Thymus (tissue), 14 donors: ENCODE measurements at places on chromosomes 5 and 9.

DNA sequence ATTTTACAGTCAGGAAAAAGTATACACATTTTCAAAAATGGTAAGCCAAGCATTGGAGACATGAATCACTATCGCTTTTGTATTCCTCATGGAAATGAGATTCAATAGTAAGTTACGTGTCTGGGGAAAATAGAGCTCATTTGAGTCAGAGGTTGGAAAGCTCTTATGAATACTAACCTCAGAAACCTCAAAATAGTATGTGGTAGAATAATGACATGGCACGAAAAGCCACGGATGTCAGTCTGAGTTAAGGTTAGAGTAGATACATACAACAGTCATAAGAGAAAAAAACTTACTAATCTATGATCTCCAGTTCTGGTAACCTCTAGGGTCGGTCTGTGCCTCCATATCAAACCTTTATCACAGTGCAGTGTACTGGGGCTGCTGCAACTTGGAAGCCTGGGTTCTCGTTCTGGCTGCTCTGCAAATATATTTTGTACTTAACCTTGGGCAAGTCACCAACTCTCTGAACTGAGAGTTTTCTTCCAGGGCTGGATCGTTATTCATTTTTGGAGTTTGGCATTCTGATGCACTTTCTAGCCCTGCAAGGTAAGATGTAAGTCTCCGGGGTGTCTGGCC lies 31.8 kb downstream of the MAP1B start:
- DNase-seq = no peak

GRCh38 chr9:11893331-11893730 lies 799.9 kb upstream of the TYRP1 start:
- DNase-seq = no peak

GRCh38 chr5:4206127-4206526 lies 610.5 kb downstream of the IRX1 start:
- no peak for DNase-seq

GRCh38 chr5:164233791-164234190 lies 728.4 kb downstream of the MAT2B start:
- DNase-seq = no peak

- no peak for DNase-seq
Measured at GRCh38 chr5:31530541-31531265, 1.2 kb downstream of the DROSHA start.

- DNase-seq = no peak
Measured at GRCh38 chr9:121464968-121465367, 34.7 kb downstream of the GGTA1 start.

DNA sequence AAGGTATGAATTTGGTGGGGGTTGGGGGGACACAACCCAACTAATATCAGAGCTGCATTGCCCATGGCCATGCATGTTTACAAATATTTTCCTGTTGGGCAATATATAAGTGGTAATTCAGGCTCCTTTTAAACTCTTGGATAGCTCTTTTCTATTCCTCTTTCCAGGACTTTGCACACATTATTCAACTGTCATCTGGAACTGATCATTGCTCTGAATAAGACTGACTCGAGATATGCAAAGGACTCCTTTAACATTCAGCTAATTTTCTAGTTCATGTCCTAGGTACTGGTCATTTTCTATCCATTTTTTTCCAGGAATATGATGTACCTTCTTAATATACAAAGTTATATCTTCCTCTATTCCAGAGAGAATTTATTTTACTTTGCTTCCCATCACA lies 89.5 kb upstream of the STK32A start:
- DNase-seq = no peak

DNA sequence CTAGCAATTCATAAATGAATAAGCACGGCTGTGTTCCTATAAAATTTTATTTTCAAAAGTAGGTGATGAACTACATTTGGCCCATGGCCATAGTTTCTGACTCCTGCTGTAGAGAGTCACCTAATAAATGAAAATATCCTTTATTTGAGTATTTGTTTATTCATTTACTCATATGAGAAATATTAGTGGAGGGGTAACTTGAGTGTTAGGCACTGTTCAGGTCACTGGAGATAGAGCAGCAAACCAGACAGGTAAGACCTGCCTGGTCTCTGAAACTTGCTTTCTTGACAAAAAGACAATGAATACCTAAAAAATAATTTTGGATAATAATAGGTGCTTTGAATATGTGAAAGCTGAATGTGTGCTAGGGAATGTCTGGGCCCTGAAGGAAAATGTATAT lies 68.8 kb downstream of the YIPF5 start:
- DNase-seq = no peak

DNA sequence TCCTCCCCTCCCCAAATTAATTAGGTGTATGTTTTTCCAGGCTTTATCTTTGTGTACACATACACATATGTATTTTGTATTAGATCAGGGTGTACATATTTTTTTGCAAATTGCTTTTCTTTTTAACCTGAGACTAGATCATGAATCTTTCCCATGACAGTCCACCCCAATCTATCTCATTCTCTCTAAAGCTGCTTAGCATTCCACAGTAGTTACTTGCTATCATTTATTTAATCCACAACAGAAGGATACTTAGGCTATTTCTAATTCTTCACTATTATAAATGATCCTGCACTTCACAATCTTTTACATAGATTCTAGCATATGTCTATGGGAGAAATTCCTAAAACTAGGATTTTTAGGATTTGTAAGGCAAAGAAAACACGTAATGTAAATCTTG lies 43.9 kb downstream of the SH3RF2 start:
- DNase-seq = no peak

DNA sequence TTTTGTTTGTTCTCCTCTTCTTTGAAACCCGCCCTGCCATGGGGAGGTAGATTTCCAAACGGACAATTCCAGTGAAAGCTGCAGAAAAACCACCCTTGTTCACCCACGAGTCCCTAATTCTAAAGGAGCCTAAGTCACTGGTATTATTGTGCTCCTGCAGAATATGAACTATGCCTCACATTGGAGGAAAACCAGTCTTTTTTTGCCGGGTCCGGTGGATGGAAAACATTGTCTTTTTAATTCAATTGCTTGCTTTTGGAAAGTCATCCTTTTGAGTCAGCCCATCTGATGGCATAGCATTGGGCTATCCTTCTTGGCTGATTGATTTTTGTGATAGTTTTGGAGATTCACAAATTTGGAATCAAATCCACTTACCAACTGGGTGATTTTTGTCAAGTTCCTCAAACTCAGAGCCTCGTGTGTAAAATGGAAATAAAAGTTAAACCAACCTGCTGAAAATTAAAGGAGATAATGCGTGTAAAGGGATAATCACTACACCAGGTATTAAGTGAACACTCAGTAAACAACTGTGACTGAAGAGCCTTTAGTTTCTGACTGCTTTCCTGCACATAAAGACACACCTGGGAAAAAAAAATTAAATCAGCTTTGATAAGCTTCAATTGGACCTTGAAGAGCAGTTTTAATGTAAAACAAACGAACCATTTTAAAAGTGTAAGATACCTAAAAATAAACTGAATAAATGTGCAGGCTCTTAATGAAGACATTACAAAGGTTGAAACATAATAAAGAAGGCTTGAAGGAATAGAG lies 780 bp upstream of the CCNJL start:
- DNase-seq = no peak
